Cerebellar cortex (tissue), 1 donor: ENCODE measurements at places on chromosomes 7 and 10.

DNA sequence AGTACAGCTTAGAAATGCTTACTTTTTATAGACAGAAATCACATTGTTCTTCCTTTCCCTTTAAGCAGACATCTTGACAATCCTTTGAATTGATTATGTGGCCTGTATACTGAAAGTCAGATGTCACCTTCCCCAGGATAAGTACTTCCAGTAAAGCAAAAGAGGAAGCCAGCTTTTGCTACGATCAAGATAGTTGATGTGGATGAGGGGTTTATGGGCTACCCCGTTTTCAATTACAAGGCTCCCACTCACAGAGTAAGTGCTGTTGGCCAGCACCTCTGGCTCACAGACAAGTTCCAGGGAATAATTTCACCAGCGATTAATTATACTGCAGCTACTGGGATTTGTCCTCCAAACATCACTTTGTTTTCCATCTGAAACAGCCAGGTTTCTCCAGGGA lies 95.1 kb upstream of the SAMD8 start:
- DNase-seq: no peak

DNA sequence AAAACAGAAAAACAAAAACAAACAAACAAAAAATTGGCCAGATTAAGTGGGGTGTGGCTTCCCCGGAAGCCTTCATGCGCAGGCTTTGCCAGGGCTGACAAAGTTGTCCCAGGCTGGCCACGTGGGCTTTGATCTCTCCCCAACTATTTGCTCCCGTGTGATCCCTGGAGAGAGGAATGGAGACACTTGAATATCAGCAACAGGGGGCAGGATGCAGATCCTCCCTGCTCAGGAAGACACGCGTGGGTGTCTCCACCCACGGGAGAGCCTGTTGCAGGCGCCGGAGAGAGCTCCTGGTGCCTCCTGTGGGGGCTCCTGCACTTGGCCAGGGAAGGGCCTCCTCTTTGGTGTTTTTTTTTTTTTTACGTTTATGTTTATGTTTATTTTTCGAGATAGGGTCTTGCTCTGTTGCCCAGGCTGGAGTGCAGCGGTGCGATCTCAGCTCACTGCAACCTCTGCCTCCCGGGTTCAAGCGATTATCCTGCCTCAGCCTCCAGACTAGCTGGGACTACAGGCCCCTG lies 19.0 kb downstream of the TRIM56 start:
- DNase-seq: no peak

DNA sequence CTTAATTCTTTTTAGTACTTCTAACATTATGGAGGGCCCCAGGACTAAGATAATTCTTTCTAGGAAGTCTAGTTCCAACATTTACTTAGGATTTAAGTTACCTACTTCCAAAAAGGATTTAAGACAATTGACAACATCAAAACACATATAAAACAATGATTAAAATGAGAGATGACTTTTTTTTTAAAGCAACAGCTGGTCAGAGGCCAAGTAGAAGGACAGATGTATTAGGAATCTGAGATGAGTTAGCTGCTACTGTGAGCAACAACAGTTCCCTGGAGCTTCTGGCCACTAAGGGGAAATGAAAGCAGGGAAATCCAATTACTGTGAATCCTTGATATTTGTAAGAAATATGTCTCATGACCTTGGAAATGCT lies 222.3 kb downstream of the PHTF2 start:
- no peak for DNase-seq

GRCh38 chr7:80028717-80029116 lies 105.9 kb upstream of the GNAI1 start:
- no peak for DNase-seq

- DNase-seq: peak; percentile 38
Observed at GRCh38 chr7:79063019-79063698, 390.3 kb downstream of the MAGI2 start.

DNA sequence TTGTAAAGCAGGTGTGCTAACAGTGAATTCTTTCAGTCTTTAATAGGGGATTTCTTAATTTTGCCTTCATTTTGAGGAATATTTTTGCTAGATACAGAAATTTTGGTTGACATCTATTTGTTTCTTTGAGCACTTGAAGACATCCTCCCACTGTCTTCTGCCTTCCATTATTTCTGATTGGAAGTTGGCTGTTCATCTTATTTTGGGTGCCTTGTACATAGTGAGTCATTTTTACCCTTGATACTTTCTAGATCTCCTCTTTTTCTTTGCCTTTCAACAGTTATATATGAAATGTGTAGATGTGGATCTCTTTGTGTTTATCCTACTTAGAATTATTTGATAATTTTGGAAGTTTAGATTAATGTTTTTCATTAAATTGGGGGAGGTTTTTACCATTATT lies 631.0 kb downstream of the AUTS2 start:
- no peak for DNase-seq

DNA sequence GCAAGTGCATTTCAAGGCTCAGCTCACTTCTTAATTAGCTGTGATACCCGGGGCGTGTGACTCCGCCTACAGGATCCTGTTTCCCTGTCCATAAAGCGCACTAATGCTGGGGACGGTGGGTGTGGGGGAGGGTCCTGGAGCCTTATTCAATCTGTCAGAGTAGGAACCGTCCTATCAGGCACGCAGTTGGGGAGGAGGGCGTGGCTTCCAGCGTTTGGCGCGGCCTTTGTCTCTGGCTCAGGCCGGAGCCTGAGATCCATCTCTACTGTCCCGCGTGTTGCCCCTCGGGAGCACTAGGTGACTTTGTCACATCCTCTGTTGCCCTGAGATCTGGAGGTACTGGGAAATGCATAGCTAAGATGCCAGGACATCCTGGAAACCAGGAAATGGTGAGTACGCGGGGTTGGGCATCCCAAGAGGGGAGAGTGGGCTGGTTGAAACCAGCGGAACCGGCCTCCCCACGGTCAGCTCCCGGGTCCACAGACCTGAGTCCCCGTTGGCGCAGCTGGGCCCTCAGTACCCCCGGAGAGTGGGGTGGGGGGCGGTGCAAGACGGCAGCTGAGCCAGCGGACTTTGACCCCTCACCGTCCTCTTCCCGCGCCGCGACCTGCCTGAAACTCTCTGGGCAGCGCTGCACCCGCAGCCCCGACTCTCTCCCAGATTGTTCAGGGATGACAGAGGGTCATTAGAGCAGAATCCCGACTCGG lies 104.4 kb upstream of the ZNF92 start:
- peak; percentile 81 for DNase-seq

DNA sequence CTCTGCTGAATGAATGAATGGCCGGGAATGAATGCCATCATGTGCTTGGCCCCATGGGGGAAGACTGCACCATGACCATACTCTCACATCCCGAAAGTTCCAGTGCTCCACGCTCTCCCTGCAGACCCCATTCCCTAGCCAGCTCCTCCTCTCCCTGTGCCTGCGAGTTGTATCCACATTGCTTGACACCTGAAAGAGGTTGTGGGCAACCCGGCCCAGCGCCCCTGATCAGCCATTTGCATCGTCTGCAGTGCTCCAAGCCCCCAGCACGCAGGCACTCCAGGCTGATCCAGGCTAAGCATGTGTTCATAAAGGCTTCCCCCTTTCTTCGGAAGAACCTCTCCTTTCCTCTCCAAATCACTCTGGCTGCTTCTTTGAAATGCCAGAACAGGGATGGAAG lies 354.4 kb upstream of the MKI67 start:
- no peak for DNase-seq

DNA sequence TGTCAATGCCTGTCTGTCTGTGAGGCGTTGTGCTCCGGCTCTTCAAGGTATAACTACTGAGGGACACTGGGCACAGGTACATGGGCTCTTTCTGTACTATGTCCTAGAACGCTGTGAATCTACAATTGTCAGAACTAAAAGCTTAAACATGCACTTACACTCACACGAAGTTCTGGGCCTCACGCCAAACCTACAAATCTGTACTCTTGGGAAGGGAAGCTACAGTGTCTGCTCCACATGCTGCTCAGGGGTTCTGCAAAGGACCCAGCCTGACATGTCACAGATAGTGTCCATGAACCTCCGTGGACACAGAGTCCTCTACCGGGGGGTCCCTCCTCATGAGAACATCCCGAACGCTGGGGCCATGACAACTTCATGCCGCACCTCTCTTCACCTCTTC lies 268.7 kb downstream of the WDR37 start:
- DNase-seq: no peak

- DNase-seq: no peak
Observed at GRCh38 chr10:49270565-49270964, 28.4 kb upstream of the C10orf71 start.

DNA sequence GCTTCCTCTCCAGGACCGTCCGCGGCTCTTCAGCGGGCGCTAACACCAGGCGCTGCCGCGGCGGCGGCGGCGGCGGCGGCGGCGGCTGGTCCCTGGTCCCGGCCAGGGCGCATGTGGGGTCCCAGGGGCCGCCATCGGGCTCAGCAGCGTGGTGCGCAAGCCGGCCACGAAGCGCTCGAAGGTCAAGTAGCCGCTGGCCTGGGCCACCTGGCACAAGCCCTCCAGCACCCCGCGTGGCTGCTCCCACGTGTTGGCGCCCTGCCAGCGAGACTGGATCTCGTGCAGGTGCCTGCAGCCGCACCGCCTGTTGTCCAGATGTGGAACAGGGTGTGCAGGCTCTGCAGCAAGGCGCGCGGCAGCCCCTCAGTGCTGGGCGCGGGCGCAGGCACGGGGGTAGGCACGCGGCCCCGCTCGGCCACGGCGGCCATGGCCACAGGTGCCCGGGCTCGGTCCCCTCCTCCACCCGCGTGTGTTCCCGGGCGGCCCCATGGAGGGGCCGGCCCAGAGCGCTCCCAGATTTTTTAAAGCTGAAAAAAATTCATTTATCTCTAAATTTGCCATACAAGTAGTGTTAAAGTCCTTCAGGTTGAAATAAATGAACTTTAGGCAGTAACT lies 884.2 kb upstream of the ZNF722 start:
- DNase-seq: no peak

- DNase-seq: peak; percentile 81
Observed at GRCh38 chr10:102450374-102451104, 804 bp downstream of the C10orf95 start.

GRCh38 chr10:17056781-17057428 lies 72.7 kb downstream of the CUBN start:
- DNase-seq: no peak

- no peak for DNase-seq
Observed at GRCh38 chr7:99694201-99694911, 14.6 kb upstream of the CYP3A5 start.

GRCh38 chr10:72276421-72277339 lies 3.0 kb downstream of the DDIT4 start:
- peak; percentile 42 for DNase-seq

- DNase-seq: no peak
Observed at GRCh38 chr10:3251172-3251571, 78.6 kb upstream of the PITRM1 start.

DNA sequence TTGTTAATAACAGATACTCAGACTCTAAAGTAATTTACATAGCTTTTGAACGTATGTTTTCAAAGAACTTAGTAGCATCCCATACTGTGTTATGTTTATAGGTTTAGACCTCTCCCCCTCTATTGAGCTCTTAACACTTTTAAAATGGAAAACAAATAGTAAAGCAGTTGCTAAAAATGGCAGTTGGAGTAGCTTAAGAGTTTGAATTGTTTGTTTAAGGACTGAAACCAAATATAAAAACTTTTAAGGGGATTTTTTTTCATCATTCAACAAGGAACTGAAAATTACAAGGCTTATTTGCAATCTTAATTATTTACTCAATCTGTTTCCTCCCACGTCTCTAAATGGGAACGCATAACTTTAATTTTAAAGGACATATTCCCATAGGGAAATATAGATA lies 1.6 kb upstream of the SPAG6 start:
- no peak for DNase-seq

DNA sequence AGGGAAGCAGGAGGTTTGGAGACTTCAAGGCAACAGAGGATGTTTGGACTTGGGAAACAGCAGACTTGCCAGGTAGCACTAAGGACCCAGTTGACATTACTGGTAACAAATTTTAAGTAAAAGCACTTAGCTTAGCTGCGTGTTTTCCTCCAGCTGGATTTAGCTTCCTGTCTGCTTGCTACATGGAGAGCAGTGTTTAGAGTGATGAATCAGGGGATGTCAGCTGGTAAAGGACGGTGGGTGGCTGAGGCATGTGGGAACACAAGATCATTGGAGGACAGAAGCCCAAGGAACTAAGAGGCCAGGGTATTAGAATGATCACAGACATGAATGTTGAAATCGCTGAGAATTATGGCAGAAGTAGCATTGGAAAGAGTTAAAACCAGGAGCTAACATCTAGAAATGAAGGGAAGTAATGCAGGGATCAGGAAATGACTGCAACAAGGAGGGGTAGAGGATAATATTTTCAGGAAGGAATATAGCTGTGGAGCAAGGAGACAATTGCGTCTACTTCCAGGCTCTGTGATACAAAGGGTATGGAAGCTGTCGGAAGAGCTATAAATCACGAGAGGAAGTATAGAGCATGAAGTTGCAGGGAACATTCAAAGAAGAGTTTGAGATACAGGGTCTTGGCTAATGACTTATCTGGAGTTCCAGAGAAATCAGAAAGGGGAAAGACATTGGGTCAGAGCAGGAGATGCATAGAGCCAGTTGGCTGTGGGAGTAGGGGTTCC lies 34.4 kb downstream of the CALD1 start:
- DNase-seq: no peak

GRCh38 chr10:117472872-117473271 lies 69.7 kb upstream of the EMX2 start:
- no peak for DNase-seq

- no peak for DNase-seq
Observed at GRCh38 chr10:115001506-115002381, 63.7 kb downstream of the TRUB1 start.

- no peak for DNase-seq
Observed at GRCh38 chr7:41890631-41891274, 187.9 kb upstream of the INHBA start.

GRCh38 chr10:105699504-105699903 lies 1058.4 kb downstream of the SORCS3 start:
- DNase-seq: no peak

DNA sequence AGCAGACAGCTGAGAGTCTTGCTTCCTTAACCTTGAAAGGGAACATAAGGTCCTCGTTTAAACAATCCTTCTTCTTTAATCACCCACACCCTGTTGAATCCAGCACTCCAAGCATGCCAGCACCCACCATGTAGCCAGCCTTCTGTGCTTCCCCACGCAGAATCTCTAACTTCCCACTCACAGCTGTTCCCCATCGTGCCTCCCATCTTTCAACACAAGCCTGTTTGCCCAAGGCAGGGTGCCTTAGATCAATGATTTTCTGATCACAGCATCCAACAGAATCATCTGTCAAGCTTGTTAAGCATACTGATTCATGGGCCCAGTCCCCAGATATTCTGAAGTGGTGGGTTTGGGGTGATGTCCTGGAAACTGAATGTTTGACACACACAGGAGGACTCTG lies 530.8 kb downstream of the SH2D4B start:
- no peak for DNase-seq

- peak; percentile 19 for DNase-seq
Observed at GRCh38 chr7:6530626-6531491, 20.4 kb downstream of the GRID2IP start.

DNA sequence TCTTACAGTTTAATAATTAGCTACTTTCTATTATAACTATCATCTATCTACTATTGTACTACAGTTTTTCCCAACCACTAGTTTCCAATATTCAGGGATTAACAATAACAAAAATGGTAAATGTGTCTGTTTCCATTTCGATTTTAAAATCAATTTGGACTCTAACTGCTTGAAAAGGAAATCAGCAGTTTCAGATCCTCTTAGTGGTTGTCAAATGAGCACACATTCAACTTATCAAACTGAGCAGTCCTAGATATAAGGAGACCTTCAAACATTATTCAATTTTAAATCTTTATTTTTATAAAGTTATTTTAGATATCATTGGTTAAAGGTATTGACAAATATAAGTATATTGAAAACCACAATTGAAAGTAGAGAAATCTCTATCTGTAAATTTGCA lies 46.8 kb upstream of the CD36 start:
- DNase-seq: no peak
